SK-N-DZ (cell line): ENCODE measurements at places on chromosomes 7 and 10.
A peak's percentile ranks its signal among the peaks of the same experiment; 100 is the strongest.

- DNase-seq, result no peak
Measured at GRCh38 chr7:41162612-41163011, 540.3 kb downstream of the INHBA start.

DNA sequence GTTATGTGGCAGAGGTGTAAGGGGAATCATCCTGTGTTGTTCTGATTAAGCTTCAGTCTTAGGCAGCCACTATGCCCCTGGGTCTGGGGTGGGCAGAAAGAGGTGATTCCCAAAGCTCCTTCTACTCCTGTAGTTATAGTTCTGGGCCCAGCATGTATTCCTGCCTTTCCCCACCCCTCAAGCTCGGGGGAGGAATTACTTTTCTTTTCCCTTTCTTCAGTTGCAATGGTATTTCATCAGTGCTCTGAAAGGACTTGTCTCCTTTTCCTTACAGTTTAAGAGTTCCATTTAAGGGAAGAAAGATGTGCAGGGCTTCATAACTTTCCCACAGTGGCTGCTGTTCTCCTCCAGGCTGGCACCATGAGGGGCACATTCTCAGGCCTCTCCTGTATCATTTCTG, 94.2 kb downstream of the MTPAP start:
- DNase-seq, result no peak

GRCh38 chr7:73671322-73671661, 3.7 kb downstream of the VPS37D start:
- no peak for DNase-seq

DNA sequence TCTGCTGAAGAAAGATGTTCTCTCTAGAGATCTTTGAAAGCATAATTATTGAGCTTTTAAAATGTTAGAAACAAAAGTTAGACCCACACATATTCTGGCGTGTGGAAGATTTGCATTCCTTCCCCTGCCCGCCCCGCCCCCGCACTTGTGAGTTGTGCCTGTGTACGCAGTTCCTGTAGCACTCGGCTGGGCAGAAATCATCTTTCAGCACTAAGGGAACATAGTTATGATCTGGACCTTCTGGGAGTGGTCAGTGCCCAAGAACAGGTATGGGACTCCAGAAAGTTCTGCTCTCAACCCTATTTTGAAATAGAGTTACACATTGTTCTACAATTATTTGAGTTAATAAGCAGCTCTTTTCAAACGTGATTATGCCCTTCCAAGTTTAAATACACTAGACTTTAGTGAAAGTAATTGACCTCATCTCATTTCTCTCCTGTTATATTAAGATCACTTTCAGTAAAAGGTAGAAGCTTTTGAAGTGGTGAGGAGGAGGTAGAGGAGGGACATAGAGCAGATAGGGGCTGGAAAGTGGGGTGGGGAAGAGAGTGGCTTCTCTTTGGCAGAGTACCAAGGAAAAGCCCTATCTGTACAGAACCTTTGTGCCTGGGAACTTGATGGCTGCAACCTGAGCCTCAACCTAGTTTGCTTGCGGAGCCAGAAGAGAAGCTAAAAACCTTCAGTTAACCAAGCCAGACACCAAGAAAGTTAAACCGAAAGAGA, 5.7 kb downstream of the BLVRA start:
- DNase-seq, result no peak

- no peak for DNase-seq
Measured at GRCh38 chr7:43021431-43021830, 89.3 kb downstream of the MRPL32 start.

DNA sequence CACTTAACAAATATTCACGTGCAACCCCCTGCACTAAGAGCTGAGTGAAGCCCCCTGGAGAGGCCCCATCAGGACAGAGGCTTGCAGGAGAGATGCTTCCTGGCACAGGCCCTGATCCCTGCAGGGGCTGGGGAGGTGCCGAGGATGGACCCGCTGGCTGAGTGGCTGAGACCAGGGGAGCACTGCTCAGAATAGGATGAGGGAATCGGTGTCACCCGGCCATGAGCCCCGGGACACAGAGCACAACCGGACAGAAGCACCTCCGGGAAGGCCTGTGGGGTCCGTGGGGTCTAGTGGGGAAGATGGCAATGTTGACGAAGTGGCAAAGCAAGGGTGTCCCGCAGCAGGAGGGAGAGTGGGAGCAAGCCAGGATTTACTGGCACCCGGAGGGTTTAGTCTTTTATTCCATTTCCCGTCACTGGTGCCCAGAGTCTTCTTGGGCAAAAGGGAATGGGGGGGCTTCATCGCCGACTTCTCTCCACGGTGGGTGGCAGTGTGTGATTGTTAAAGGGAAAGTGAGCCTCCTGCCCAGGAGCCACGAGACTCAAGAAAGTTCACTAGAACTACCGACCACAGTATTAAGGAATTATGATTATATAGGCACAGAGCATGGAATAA, 140.7 kb downstream of the ADARB2 start:
- no peak for DNase-seq

DNA sequence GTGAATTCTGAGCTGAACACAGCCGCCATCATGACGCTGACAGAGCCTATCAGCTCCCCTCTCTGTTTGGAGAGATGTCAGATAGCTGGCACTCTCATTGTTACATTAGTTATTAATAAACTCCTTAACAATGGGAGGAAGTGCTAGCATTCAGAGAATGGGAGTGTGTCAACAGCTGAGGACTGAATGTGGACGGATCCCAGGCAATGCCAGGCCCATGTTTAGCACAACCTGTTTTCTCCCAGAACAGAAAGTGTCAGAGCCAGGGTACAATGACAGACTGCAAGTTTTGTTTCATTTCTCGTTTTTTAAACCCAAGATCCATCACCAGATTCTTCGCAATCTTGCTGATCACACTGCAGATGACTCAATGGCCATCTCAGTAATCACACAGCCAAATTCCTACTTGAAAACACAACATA, 99.6 kb downstream of the PRPF18 start:
- no peak for DNase-seq

- DNase-seq, result peak; percentile 3
Measured at GRCh38 chr7:32062150-32062549, 8.1 kb downstream of the PDE1C start.

DNA sequence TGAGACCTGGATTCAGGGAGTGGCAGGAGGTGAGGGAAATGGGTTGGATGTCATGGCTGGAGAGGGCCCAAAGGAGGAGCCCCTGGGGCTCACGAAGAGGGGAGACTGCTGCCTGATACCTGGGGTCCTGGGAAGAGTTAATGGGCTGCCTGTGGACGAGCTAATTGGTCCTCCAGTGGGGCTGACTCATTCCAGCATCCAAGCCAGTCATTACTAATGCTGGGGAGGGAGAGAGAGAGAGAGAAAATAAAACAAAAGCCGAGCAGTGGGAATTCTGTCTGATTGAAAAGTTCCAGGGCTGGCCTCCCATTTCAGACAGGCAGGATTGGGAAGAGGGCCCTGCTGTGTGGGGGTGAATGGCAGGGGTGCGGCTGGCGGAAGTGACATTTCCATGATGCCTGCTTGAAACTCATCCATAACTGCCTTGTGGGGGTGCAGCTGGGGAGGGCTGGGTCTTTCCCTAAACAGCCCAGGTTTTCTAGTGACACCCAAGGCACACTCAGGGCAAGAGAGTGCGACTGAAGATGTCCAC, 297.8 kb downstream of the RPS24 start:
- DNase-seq, result no peak

- no peak for DNase-seq
Measured at GRCh38 chr10:24494777-24495176, 228.9 kb downstream of the ARHGAP21 start.

- no peak for DNase-seq
Measured at GRCh38 chr10:56360583-56360966, 484 bp downstream of the ZWINT start.

- DNase-seq, result no peak
Measured at GRCh38 chr10:96873086-96873485, 41.0 kb downstream of the LCOR start.

- DNase-seq, result no peak
Measured at GRCh38 chr7:44981035-44981706, 2.4 kb upstream of the MYO1G start.

DNA sequence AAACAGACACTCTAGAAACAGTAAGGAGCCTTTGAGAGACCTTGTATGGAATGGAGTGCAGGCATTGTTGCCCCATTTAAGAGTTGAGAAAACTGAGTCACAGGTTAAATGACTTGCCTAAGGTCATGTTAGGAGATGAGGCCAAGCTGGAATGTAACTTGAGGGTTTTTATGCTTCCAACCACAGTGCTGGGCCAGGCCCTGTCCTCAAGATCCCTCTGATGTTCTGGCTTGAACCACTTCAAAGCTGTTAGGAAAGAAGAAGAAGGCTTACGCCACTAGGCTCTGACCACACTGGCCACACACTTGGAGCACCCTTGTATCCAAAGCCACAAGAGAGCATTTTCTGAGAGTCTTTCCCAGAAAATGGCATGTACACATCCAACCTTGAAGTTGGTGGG, 42.7 kb downstream of the PLAU start:
- no peak for DNase-seq

GRCh38 chr10:12826800-12827372, 174.6 kb downstream of the CCDC3 start:
- no peak for DNase-seq

DNA sequence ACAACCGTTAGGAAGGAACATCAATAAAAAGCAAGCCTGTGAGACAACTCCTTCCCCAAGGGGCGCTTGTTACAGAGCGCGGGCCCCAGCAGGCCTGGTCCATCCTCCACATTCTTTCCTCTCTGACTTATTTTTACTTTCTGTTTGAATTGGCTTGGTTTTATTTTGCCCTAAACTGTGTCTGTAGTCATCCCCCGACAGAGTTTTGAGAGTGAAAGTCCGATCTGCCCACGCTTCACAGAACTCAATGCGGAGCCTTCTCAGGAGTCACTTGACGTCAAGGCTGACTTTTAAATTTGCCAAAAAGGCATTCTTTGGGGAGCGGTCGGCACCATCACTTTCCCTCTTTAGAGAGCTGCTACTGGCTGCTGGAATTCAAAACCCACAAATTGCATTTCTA, 150.1 kb upstream of the KLF6 start:
- DNase-seq, result no peak

- DNase-seq, result peak; percentile 31
Measured at GRCh38 chr7:11557627-11558026, 274.4 kb downstream of the THSD7A start.

DNA sequence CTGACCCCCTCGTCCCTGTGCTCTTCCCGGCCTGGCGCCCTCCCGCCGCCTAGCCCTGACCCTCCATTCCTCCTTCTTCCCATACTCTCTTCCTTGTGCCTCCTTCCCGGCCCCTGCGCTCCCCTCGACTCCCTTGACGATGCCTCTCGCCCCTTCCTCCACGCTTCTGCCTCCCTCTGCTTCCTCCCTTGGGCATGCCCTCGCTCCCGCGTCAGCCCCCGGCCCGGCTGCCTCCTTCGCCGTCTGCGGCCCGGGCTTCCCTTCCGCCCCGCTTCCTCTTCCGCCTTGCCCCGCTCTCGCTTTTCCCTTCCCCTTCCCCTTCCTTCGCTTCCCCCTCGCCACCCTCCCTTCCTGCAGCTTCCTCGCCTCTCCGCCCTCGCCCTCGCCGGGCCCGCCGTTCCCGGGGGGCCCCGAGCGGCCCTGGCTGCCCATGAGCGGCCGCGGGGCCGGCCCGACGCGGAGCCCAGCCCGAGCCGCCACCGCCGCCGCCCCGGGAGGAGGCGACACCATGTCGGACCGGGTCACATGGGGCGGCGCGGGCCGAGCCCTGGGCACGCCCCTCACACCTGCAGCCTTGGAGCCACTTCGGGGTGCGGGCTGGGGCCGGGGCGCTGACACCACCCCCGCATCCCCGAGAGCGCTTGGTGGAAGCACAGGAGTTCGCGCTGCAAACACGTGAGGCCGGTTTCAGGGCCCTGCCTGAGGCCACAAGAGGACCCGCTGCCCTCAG, at the start of gene FBXW4:
Gene FBXW4 (minus strand): TSS at position 497 of the 730 bp plus-strand sequence. CDS start 65 bp downstream, at position 432.
- DNase-seq, result no peak

DNA sequence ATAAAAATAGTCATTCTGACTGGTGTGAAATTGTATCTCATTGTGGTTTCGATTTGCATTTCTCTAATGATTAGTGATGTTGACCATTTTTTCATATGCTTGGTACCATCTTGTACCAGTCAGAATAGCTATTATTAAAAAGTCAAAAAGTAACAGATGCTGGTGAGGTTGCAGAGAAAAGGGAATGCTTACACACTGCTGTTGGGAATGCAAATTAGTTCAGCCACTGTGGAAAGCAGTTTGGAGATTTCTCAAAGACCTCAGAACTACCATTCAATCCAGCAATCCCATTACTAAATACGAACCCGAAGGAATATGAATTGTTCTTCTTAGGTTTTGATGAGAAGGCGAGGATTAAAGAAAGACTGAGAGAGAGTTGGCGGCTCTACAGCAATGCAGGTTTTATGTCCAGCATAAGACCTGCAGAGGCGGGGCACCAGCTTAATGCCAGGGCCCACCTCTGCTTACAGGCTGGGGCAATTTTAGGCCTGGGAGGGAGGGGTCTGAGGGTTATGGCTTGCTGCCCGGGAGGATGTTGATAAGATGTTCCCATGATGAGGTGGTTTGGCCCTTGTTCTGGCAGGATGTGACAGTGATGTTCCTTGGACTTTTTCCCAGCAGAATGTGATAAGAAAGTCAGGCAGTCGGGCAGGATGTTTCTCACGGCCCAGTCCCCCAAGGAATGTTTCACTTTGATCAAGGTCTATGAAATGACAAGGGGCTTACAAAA, 74.4 kb downstream of the MEST start:
- DNase-seq, result no peak

- DNase-seq, result no peak
Measured at GRCh38 chr7:2757361-2757903, 69.4 kb downstream of the AMZ1 start.

DNA sequence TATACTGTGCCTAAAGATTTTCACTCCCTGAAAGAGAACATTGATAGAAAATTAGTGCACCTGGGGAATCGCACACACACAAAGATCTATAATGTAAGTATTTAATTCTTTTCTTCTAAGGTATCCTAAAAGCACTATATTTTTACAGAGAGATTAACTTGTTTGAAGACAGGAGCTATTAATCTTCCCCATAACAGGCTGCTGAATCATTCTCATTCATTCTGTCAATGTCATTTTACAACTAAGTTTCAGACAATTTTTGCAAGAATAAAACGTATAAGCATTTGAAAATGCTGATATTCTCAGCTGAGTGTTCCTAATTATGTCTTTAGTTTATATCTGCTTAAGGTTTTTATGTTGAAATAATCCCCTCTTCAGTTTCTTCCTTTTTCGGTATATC, 776.7 kb downstream of the NXPH1 start:
- DNase-seq, result no peak

DNA sequence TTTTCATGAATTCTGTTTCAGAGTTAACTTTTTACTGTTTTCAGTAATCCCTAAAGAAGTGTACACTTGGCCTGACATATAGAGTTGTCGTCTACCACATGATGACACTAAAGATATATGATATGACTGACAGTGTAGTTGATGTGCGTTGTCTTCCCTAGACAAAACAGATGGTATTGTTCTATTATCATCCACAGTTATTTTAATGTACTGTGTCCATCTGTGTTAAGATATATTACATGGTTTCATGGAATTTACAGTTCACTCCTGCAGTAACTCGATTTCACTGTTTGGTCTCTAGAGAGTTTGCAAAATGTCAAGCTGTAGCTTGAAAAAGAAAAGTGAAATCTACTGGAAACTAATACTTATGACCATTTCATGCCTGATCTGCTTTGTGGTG, 18.1 kb downstream of the FOXP2 start:
- no peak for DNase-seq
